ENCODE measurements at places on chromosomes 16 and 17. TPM values are rescaled to one million over a fixed set of nuclear protein-coding genes. Genes with fewer than 3 reads are reported as not detected.

TAC4 gene
- total RNA-seq = not detected

CCL7 gene
- 3.7 TPM for total RNA-seq

CSH2 gene
- total RNA-seq = not detected

KRTAP9-2 gene
- total RNA-seq = not detected

ZCCHC14 gene
- 16.7 TPM for total RNA-seq

UNC45B gene
- total RNA-seq = not detected

MRPS23 gene
- 28.2 TPM for total RNA-seq

OSGIN1 gene
- 3.7 TPM for total RNA-seq

NPIPB8 gene
- total RNA-seq = 0.13 TPM

ASB16 gene
- total RNA-seq = 0.33 TPM

RAB11FIP4 gene
- total RNA-seq = 0.23 TPM

CEP131 gene
- 7.6 TPM for total RNA-seq

KRT24 gene
- total RNA-seq = not detected

CTRB2 gene
- not detected for total RNA-seq

TBX2 gene
- total RNA-seq = 63.1 TPM

ZNF423 gene
- 5.7 TPM for total RNA-seq

ACSM3 gene
- total RNA-seq = 0.65 TPM

PRSS33 gene
- total RNA-seq = not detected

CLDN7 gene
- total RNA-seq = 0.65 TPM

KRT9 gene
- 0.07 TPM for total RNA-seq

CDT1 gene
- 3.8 TPM for total RNA-seq

NPIPA8 gene
- total RNA-seq = not detected

CCL3 gene
- not detected for total RNA-seq

PHOSPHO1 gene
- total RNA-seq = 0.40 TPM

CRHR1 gene
- not detected for total RNA-seq

PRDM7 gene
- not detected for total RNA-seq

AMFR gene
- total RNA-seq = 285 TPM

SLC16A11 gene
- total RNA-seq = 0.13 TPM

KRT40 gene
- not detected for total RNA-seq

NDUFB10 gene
- 126 TPM for total RNA-seq

SLC12A3 gene
- not detected for total RNA-seq

KRT27 gene
- total RNA-seq = not detected

MYO18A gene
- total RNA-seq = 91.5 TPM

CNEP1R1 gene
- total RNA-seq = 30.2 TPM

CCDC40 gene
- total RNA-seq = 1.9 TPM

PRSS27 gene
- 0.69 TPM for total RNA-seq

CHP2 gene
- total RNA-seq = not detected

ALOXE3 gene
- total RNA-seq = not detected

MATCAP1 gene
- total RNA-seq = 20.5 TPM

TBC1D3G gene
- total RNA-seq = not detected

DPEP2 gene
- total RNA-seq = not detected

EMC6 gene
- 11.0 TPM for total RNA-seq

BAIAP2 gene
- total RNA-seq = 15.9 TPM

GAS7 gene
- total RNA-seq = 10.0 TPM

ASGR1 gene
- total RNA-seq = 0.26 TPM
